ENCODE measurements at places on chromosomes 5 and 9. TPM values are rescaled to one million over a fixed set of nuclear protein-coding genes. Genes with fewer than 3 reads are reported as not detected.

OR13C9 gene
- not detected for polyA plus RNA-seq

GABRA1 gene
- polyA plus RNA-seq: not detected

SPATA31E1 gene
- not detected for polyA plus RNA-seq

GFI1B gene
- polyA plus RNA-seq: 0.16 TPM

C6 gene
- 71.2 TPM for polyA plus RNA-seq

HAVCR2 gene
- polyA plus RNA-seq: 1.8 TPM

SPTLC1 gene
- 21.1 TPM for polyA plus RNA-seq
